ENCODE measurements at places on chromosomes 2 and 18.

DNA sequence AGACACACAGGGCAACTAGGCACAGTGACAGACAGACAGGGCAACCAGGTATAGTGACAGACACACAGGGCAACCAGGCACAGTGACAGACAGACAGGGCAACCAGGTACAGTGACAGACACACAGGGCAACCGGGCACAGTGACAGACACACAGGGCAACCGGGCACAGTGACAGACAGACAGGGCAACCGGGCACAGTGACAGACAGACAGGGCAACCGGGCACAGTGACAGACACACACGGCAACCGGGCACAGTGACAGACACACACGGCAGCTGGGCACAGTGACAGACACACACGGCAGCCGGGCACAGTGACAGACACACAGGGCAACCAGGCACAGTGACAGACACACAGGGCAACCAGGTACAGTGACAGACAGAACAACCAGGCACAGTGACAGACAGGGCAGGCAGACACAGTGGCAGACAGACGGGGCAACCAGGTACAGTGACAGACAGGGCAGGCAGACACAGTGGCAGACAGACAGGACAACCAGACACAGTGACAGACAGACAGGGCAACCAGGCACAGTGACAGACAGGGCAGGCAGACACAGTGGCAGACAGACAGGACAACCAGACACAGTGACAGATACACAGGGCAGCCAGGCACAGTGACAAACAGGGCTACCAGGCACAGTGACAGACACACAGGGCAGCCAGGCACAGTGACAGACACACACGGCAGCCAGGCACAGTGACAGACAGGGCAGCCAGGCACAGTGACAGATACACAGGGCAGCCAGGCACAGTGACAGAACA lies 64.7 kb upstream of the RAB6C start:
- no peak for DNase-seq

DNA sequence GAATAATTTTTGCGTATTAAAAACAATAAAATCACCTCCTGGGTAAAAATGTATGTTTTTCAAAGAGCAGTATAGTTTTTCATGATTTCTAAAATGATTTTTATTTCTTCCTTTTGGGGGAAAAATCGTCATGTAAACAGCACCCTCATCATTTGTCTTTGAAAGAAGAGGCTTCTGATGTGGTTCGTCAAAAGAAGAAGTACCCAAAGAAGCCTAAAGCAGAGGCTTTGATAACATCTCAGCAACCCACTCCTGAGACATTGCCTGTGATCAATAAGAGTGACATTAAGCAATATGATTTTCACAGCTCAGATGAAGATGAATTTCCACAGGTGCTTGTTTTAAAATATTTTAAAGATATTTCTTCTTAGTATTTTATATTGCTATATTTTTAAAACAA lies 110.2 kb upstream of the KIF5C start:
- DNase-seq: no peak

DNA sequence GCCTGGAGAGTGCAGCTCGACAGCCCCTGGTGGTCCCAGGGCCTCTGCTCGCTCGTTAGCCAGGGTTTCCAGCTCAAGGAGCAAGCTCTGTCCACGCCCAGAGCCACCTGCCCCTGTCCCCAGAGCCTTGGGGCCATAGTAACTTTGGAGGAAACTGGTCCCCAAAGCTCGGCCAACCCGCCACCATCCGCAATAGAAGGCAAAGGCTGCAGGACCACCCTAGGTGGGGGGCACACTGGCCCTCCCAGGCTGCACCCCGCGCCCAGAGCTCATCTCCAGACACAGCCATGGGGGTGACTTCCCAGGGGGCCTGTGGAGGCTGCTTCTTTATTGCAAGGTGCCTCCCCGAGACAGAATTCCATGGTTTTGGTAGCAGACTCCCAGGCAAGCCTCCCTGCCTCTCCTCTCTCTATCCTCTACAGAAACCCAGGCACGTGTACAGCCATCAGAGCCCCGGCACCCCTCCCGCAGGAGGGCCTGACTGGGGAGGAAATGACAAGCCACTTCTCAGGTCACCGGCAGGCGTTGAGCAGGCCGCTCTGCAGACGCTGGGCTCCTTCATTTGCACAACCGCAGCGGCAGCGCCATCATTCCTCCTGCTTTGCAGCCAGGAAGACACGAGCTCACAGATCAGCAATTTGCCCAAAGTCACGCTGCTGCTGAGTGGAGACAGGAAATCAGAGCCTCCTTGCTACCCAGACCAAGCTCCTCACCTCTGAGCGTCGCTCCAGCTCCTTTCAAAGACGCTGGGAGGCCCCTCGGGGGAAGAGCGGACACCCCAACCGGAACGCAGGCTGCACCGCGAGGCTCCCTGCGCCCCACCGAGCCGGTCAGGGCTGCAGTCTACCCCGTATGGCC lies 80.2 kb downstream of the NDUFA10 start:
- no peak for DNase-seq

GRCh38 chr2:157443090-157443489 lies 799 bp downstream of the CYTIP start:
- DNase-seq: no peak

DNA sequence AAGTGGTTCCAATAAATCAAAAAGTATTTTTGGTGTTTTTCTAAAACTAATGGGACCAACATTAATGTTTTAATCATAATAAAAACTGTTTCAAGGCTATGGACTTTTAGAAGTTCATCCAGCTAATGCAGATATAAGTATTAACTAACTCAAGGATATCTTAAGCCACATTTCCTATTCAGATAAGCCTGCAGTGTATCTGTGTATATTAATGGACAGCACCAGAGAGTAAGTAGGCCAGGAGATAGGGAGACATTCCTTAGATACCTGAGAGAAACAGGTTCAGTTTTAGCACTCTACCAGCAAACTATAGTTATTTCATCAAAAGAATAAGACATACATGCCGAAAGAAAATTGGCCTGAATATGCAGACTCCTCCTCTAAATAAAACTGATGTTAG lies 27.3 kb downstream of the PREPL start:
- DNase-seq: no peak

DNA sequence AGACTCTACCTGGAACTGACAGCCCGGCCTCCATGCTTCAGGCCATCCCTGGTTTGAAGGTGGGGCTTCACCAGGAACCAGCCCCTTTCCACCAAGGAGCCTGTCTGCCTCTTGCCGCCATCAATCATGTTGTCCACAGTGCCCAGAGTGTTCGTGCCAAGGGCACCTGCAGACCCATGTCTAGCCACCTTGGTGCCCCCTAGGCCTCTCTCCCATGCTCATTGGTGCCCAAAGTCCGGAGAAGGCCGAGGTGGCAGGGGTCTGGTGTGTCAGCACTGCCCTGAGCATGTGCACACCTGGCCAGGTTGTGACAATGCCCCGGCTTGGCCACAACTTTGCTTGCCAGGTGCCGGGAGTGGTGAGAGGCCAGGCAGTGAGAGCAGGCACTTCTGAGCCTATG lies 114.8 kb downstream of the COPS8 start:
- no peak for DNase-seq

DNA sequence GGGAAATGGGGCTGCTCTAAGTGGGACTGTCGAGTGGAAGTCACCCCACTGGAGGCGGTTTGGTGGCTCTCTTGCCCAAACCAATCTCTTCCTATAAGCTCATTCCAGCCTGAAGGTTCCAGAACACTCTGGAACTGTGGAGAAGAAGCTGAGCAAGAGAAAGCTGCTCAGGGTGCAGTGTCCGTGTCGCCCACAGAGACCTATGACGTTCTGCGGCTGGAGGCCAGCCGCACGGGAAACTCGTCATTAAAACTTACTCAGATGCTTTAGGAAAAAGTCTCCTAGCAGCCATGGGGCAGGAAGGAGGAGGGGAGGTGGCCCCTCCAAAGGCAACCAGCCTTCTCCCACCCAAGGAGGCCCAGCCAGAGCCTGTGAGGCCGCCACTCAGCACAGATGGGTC lies 41.7 kb downstream of the ADCY3 start:
- DNase-seq: no peak

DNA sequence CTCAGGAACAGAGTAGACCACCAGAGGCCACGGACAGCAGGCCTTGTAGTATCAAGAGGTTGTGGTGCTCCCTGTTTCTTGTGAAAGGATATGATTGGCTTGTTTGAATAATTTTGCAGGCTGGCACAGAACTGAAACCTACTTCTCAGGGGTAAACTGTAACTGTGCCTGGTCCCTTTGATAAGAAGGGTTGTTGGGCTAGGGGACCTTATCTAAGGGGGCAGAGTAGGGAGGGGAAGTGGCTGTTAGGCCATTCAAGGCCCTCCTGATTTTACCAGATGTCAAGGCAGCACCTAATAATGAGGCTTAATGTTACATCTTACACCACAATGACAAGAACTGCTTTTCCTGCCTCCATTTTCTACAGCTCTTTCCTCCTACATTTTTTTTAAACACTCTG lies 45.6 kb downstream of the GPR39 start:
- DNase-seq: no peak

Measured in activated CD4-positive, CD25-positive, alpha-beta regulatory T cell (primary cell).